PC-3 (cell line): ENCODE measurements at places on chromosomes 2 and 18. TPM values are rescaled to one million over a fixed set of nuclear protein-coding genes. Genes with fewer than 3 reads are reported as not detected.

DNA sequence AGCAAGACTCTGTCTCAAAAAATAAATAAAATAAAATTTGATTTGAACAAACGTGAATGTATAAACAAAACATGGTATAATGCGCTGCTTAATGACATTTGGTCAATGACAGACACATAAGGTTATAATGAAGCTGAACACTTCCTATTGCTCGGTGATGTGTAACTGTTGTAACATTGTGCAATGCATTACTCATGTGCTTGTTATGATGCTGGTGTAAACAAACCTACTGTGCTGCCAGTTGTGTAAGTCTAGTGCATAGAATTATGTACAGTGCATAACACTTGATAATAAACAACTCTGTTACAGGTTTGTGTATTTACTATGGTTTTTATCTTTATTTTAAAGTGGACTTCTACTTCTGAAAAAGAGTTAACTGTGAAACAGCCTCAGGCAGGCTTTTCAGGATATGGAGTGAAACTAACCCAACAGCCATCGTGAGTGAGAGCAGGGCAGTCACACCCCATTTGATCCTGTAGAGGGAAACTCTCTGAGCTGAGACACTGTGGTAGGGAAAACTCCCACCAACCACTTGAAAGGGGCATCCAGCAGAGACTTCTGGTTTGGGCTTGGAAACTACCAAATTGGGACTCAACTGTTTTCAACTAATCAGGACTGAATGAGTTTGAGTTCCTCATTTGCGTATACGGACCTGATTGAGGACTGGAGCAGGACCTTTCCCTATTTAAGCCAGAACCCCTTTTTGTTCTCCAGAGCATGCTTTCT is 8.7 kb upstream of the RPRD1A start:
- H3K36me3 ChIP-seq = no peaks in the 10 kb centered on the region
- peak; percentile 48 for DNase-seq
- H3K4me3 ChIP-seq = no peak overlapping the region
- no peaks in the 10 kb centered on the region; the same call in 1 of the 2 replicates for H3K4me1 ChIP-seq

CSRNP3 gene
- total RNA-seq = 2.2 and 8.3 TPM in 2 replicates

DNA sequence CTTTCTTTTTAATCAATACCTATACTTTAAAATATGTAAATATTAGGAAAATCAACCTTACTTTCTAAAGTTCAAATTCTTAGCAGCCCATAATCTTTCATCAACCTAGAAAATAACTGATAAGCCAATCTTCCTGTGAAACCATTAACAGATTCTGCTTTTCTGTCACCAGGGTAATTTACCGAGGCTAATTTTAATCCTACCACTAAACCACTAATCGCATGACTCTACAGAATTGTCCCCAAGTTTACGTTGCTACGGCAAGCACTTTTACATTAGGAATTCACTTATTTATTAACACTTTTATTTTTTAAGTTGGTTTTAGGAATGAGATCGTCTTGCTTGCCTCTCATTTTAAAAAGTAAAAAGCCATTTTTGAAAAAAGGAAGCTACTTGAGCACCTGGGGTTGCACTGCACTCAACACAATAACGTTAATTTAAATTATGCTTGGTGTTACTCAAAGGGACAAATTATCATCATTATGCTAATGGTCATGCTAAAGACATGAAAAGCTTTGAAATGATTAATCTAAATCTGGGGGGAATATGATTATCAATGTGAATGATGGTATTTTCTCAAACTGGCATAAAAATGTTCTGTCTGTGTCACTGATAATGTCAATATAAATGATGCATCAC is 10.2 kb downstream of the ZNF516 start:
- H3K4me3 ChIP-seq = no peak overlapping the region
- H3K27ac ChIP-seq = no peak overlapping the region
- H3K27me3 ChIP-seq = peaks cover 77% of the 10 kb centered on the region
- H3K4me1 ChIP-seq = no peaks in the 10 kb centered on the region

FAM161A gene
- total RNA-seq = 2.0 and 3.2 TPM in 2 replicates
